ENCODE measurements at places on chromosomes 5 and 9.

- no peak for DNase-seq
Measured at GRCh38 chr5:33690374-33691135, 201.2 kb downstream of the ADAMTS12 start.

DNA sequence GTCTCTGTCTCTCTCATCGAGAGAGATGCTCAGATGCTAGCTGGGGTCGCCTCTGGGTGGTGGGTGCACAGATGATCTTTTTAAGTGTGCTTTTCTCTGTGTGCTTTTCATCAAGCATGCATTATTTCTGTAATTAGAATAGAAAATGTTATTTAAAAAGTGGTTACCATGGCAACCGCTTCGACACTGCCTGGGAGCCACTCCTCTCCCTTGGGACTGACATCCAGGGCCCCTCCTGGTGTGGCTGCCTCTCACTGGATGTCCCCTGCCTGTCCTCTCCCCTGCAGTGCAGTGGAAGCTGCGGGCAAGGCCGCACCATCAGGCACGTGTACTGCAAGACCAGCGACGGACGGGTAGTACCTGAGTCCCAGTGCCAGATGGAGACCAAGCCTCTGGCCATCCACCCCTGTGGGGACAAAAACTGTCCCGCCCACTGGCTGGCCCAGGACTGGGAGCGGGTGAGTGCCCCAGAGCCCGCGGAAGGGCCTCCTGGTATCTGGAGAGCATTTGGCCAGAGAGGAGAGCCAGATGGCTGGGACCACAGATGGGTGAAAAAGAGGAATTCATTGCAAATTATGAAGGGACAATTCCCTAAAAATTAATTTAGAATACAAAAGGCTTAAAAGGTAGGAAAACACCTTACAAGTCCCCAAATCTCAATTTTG lies 34.7 kb downstream of the ADAMTSL2 start:
- no peak for DNase-seq

GRCh38 chr9:38682713-38683112 lies 37.2 kb downstream of the FAM240B start:
- no peak for DNase-seq

DNA sequence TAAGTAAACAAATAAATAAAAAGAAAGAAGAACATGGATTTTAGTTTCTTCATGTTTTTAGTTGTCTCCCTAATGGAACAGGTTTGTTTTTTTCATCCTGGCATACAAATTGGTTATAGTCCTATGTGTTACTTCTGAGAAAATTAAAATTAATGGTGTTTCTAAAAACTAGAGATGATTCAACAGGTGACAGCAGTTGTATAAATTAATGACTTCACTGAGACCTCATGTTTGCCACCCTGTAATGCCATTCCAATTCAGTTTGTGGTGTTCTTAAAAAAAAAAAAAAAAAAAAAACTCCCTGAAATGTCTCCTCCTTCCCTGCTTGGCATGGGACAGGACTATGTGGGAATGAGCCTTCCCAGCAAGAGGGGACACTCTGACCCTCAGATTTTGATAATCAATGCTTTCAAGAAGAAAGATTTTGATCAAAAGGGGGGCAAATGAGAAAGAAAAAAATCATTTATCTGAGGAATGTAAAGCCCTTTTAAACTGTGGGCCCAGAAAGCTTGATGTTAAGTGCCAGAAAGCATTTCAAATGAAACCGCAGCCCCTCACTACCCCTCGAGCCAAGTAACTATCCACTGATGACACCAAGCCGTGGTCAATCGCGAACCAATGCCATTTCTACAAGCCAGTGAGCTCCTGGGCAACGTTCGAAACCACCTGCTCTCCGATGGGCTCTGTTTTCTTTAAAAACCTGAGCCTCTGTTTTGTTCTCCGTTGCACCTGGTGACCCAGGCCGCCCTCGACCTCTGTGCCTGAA lies 941 bp downstream of the EXD3 start:
- no peak for DNase-seq

DNA sequence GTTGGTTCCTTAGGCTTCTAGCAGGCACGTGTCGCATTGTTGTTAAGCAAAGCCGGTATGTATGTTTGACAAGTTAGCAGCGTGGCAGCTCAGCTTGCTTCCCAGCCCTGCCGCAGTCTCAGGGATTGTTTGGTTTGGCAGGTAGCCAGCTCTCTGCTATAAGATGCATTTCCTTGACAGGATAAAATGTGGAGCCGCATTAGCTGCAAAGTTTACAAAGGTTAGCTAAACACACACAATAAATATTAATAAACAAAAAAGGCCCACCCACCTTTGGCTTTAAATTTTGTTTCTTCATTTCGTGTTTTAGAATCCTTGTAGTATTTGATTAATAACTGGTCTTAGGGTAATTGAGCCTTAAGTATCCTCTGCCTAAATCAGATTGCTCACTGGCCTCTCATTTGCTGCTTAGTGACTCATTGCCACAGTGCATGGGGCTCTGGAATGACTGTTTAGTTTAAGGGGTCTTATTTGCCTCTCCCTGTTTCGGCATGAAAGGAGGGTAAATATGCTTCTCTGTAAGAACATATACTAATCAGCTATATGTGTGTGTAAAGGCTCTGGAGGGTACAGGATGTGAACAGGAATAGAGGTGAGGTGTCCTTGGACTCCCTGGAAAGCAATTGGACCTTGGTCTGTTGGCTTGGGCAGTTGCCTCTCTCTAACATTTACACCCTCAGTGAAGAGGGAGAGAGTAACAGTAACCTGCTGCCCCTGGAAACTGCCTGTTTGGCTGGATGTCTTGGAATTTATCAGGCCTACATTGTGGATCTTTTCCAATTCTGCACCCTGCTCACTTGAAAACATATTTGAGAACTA lies 122.0 kb downstream of the GDNF start:
- DNase-seq = no peak

- no peak for DNase-seq
Measured at GRCh38 chr5:106097340-106097739, 1573.4 kb downstream of the EFNA5 start.

- DNase-seq = no peak
Measured at GRCh38 chr5:141765896-141766551, 84.0 kb upstream of the ARAP3 start.

DNA sequence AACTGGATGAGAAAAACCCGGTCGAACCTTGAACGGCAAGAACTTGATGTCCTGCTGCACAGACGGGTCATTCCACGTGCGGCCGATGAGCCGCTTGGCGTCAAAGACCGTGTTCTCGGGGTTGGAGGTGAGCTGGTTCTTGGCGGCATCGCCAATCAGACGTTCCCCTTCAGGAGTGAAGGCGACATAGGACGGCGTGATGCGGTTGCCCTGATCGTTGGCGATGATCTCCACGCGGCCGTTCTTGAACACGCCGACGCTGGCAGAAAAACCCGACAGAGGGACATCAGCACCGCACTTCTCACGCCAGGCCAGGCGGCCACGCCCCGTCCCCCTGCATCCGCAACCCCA lies 519 bp downstream of the HSPA5 start:
- DNase-seq = peak; percentile 84

DNA sequence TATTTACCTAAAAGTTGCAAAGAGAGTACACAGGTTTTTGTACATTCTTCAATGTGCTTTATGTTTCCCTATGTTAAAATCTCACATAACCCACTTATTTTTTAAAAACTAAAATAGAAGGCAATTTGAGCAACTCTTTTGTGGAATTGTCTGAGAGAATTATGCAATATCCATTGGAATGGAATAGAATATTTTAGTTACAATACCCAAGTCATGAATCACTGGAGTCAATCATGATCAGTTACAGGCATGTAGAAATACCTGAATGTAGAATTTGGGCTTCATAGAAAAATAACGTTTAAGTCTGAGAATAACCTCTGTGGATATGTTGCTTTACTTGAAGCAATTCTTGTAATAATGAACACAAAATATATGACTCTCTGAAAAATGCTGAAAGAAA lies 143.3 kb downstream of the FGF10 start:
- no peak for DNase-seq

GRCh38 chr5:127652952-127653611 lies 4.2 kb downstream of the CTXN3 start:
- no peak for DNase-seq

GRCh38 chr5:143836161-143836725 lies 24.3 kb downstream of the HMHB1 start:
- DNase-seq = no peak

GRCh38 chr5:76710991-76711390 lies 4.9 kb upstream of the F2R start:
- no peak for DNase-seq

- no peak for DNase-seq
Measured at GRCh38 chr5:139839232-139839815, 43.7 kb downstream of the PSD2 start.

DNA sequence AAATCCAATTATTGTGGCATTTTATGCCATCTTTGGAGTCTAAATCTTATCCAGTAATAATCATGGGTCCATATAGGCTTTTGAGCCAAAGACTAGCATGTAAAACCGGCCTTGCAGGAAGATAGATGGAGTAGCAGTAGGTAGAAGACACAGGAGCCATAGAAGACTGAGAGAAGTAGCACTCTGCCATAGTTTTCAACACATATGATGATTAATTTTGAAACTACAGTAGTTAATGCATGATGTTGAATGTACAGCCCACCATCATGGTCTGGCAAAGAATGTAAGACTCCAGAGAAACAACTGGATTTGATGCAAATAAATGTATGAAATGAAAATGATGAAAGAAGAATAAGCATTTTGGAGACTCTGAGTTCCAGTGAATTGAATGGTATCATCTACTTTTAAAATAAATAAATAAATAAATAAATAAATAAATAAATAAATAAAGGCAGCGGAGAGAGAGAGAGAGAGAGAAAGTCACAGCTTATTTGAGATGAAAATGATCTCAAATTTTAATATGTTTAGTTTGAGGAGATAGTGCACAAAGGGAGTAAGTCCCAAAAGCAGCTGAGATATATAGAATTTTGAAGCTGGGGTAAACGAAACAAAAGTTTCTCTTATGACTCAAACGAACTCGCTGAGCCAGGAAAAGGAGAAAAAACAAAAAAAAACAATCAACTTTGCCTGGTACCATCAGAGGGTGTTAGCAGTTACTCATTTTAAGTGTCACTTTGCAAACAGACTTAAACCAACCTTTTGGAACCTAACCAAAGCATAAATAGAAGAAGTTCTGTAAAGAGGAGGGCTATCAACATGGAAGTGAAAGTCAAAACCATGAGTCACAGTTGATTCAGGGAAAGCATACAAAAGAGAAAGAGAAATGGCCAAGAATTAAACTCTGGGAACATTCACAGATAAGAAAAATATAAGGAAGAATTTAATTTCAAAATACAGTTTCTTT lies 388.7 kb downstream of the CETN3 start:
- no peak for DNase-seq

- DNase-seq = no peak
Measured at GRCh38 chr5:112012104-112012503, 255.1 kb upstream of the NREP start.

DNA sequence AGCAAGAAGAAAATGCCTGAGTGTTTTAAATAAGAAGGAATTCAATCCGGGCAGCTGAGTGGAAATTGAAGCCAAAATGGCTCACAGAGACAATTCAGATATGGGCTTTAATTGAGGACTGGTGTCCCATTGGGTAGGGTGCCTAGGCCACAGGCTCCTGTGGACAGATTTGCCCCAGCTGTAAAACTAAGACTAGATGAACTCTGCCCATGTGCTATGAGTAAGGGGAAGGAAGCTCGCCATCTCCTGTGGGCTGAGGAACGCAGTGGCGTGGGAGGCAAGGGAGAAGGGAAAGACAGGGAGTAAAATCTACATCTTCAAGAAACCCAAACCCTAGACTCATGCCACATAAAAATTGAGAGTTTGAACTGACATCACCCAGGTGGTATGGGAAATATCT lies 66.1 kb downstream of the KLHL3 start:
- DNase-seq = no peak

DNA sequence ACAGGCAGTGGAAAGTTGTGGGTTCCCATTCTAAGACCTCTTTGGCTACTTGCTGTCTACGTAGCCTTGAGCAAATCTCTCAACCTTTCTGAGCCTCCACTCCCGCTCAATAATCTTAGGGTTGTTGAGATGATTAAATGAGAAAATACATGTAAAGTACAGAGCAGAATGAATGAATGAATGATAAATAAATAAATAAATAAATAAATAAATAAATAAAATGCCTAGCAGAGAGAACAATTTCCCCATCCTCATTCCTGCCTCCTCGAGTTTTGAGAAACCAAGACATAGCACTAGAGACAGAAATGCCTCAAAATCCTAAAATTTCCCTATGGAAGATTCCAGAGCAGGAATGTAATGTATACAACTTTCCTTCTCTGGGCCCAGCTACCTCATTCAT lies 128.3 kb upstream of the RAD23B start:
- DNase-seq = no peak

DNA sequence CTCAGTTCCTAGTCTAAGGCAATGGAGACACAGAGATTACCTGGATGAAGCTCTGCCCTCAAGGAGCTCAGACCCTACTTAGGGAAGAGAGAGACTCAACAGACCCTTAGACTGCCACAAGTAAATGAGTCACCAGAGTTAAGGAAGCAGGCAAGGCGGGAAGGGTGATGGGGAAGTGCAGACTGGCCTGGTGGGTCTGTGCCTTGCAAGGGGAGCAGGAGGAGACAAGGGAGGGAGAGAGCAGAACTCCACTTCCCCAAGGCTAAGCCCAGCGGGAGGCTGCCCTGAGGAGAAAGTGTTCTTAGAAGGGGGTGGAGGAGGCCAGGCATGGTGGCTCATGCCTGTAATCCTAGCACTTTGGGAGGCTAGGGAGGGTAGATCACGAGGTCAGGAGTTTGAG lies 83.7 kb downstream of the HRH2 start:
- DNase-seq = no peak

DNA sequence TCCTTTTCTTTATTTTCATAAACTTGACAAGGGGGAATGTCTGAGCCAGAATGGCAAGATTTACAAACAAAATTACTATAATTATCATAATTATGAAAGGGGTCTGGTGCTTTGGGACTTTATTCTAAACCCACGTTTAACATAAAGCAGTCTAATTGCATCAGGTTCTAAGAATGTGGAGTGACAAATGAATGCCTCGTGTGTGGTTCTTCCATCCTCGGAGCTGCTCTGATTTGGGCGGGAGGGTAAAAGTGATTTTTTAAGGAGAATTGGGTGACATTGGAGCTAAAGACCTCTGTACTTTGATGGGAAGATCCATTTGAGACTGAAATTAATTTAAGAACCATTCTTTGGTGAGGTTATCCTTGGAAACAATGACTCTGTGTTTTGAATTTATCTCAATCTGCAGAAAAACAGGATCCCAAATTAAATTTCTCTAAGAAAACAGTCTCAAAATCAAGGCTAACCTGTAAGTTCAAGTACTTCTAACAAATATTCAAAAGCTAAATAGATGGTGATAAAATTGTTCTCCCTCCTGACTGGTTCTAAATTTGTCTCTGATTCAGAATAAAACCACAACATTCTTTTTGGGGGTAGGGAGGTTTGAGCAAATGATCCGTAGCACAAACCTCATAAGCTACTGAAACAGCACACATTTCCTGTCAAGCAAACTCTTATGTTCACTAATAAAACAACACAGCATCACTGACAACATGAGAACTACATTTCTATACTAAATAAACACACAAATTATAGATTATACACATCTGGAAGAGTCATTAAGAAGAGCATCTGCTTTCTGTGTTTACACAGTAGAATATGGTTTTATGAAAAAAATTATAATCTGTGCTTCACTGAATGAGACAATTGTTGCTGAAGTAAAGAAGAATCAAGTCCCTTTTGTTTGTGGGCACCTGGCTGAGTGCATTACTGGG lies 85.5 kb downstream of the DCP2 start:
- DNase-seq = no peak

Measured in erythroblast (primary cell).